Stimulated activated CD8-positive, alpha-beta memory T cell treated with anti-CD3 and anti-CD28 coated beads, Interleukin-4, amount 100 ng/mL, for 1 hour (primary cell): ENCODE measurements at places on chromosomes 7 and 10.

- no peak for DNase-seq
Observed at GRCh38 chr7:79934727-79935126, 199.9 kb upstream of the GNAI1 start.

DNA sequence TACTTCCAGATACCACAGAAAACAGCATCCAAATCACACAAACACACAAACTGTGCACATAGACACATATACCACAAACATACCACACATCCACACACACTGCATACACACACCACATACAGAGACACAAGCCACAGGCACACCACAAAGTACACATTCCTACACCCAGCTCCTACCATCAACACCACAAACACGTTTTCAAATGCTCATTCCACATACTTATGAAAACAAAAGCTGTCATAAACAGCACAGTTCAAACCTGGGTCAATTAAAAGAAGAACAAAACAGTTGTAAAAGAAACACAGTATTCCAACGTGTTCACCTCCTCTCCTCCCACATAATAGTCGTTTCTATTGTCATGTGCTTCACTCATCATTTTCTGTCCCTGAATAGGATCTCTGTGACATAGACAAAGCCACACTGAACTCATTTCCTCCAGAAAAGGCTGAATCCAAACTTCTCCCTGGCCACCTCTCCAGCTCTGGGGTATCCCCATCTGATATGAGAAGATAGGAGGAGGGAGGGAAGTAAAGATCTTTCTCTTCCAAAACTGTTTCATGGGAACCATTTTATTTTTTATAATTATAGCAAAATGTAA, 89.2 kb downstream of the CXCL12 start:
- DNase-seq, result no peak

DNA sequence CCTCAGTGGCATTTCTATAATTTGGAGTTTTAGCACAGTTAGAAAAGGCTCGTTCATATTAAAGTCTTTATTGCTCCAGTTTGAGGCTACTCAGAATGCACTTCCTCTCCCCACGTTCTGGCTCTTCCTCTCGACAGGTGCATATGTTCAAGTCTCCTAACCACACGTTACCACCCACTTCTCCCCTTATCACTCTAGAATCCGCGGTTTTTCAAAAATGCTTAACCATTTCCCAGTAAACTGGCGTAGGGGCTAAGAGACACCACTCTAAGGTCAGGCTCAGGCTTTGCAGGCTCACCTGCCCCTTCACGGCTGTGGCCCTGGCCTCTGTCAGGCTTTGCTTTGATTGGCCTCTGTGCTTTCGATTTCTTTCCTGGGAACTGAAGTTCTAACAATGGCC, 383.6 kb downstream of the GLRX3 start:
- DNase-seq, result no peak

DNA sequence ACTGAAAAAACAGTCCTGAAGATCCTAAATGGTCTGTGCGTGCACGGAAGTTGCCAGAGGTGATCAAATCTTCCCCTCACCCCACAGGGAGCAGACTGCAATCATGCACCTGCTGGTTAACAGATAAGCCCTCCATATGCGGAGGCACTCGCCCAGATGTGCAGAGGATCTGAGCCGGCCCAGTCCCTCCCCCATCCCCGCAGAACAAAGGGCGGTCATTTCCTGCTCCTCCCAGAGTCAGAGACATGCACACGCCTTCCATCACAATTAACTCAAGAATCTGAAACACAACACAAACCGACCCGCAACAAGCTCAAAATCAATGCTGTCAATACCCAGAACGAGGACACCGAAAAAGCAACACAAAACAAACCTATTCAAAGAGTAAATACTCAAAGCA, 24.2 kb downstream of the CRTAC1 start:
- DNase-seq, result no peak

DNA sequence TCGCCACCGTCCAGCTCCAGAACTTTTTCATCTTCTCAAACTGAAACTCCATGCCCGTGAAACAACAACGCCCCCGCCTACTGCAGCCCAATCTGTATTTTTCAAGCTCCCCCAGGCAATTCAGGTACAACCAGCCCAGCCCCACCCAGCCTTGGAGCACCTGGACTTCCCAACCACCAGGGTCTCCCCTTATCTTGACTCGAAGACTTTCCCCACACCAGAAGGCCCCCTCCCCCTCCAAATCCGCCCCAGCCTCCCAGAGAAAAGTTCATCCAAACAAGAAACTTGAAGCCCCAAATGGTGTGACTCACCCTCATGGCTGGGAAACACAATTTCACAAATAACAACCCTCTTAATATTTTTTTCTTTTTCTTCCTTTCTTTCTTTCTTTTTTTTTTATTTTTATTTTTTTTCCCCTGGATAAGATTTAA, 10.6 kb downstream of the ZCCHC24 start:
- no peak for DNase-seq

GRCh38 chr10:68208424-68209042, 23.4 kb downstream of the ATOH7 start:
- no peak for DNase-seq

- no peak for DNase-seq
Observed at GRCh38 chr7:122412883-122413282, 108.3 kb upstream of the FEZF1 start.

DNA sequence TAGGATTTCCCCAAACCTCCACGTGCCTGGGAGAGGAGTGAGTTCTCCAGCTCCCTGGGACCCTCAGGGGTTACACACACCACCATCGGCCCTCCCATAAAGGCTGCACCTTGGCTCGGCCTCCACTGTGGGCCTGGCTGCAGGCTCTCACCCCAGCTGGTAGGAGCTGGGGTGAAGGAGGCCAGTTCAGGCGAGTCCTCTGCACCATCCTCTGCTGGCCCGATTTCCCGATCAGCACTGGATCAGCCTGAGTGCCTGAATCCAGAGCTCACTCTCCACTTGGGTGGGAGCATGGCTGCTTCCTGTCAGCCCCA, 115.1 kb upstream of the RET start:
- no peak for DNase-seq

GRCh38 chr7:43791-44540, 148.4 kb upstream of the FAM20C start:
- no peak for DNase-seq

DNA sequence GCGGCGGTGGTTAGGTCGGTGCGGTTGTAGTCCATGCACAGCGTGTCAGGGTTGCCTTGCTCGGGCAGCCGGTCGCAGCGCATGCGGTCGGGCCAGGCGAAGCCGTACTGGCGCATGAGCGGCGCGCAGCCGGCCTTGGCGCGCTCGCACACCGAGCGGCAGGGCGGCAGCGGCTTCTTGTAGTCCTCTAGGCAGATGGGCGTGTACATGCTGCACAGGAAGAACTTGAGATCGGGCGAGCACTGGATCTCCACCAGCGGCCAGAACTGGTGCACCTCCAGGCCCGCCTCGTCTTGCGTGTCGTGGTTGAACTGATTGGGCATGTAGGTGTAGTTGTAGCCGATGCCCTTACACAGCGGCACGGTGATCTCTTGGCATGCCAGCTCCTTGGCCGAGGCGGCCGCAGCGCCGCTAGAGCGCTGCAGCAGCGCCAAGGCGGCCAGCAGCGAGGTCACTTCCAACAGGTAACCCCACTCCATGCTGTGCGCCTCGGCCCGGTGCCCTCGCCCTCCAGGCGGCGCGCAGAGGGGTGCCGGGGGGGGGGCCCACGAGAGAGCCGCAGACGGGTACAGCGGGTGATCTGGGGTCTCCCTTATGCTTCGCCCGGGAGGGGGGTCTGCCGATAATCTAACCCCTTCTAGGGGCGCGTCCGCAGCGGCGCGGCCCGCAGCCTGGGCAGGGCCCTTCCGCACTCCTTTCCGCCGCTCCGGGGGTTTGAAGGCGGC, 983 bp downstream of the FZD8 start:
- DNase-seq, result no peak

DNA sequence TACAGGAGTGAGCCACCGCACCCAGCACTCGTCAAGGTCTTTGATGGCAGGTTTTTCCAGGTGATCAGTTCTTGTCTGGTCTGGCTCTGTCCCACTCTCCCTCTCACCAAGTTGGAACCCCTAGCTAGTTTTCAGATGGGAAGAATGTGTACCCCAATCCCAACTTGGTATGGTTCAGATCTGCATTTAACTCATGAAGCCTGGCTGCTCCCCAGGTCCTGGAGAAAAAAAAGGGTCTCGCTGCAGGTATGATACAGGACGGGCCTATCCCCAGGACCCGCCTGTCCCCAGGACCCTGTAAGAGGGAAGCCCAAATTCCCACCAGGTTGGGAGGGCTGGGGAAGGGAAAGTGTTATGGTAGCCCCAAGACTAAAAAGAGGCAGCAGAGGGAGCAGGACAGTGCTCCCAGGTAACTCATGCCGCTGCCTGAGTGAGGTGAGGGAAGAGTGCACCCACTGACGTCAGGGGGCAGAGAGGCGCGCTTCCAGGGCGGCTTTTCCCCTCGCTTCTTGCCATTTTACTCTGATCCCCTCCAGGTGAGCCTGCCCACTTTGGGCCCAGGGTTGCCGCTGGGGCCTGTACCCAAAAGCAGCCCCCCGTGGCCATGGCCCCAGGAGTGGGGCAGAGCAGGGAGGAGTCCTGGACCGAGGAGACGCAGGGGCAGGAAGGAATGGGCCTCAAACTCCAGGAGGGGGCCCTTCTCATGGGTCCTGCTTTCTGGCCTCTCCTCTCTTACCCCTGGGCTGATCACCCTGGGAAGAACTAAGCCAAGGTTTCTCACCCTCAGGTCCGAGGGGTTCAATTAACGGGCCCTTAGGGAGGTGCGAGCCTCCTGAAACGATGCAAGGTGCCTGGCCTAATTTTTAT, 36.4 kb upstream of the SRRM3 start:
- no peak for DNase-seq

DNA sequence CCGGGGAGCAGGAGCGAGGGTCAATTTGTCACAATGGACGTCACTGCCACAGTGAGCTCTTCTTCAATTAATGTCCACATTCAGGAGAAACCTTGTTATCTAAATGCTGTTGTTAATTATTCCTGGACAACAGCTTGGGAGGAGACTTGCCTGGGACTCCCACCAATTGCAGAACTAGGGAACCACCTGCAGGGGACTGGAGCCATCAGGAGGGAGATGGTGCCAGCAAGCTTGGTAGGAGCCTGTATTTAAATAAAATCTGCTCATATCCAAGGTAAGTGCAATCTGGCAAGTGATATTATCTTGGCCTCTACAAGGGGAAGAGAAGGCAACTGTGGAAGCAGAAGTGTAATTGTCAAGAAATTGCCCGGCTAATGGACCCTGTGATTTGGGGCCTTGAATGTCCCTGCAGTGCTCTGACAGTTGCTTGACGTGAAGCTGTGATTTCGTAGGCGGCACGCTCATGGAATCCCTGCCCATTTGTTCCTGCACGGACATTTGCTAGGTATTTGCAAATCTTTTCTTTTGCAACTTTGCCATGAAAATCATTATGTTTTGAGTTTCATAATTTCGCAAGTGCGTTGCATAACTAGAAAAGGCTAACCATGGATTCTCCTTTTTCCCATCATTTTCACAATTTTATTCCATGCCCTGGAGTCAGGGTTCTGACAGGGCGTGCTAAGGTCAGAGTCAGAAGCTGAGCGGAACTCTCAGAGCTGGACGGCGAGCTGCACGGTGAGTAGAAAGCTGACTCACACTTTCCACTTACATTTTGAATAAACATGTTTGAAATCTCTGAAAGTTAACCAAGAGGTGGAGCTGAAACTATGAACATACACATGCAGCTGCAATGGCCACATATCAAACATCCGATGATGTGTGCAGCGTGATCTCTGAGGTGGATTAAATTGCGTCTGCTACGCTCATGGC, 84.9 kb upstream of the TCERG1L start:
- DNase-seq, result no peak

DNA sequence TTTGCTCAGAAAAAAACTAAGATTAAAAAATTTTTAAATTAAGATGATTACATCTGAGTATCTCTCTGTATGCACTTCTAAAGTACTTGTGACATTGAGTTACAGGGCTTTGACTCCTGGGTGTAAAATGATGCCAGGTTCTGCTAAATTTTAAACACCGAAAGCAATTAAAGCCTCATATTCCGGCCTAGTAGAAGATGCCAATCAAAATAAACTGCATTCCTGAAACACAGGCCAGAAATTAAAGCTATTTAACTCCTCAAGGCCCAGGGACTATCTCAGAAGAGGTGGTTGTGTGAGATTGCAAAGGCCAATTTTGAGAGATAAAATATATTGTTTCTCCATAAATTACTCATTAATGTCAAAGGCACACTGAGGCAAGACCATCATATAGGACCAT, 388.3 kb downstream of the KIF20B start:
- DNase-seq, result no peak

DNA sequence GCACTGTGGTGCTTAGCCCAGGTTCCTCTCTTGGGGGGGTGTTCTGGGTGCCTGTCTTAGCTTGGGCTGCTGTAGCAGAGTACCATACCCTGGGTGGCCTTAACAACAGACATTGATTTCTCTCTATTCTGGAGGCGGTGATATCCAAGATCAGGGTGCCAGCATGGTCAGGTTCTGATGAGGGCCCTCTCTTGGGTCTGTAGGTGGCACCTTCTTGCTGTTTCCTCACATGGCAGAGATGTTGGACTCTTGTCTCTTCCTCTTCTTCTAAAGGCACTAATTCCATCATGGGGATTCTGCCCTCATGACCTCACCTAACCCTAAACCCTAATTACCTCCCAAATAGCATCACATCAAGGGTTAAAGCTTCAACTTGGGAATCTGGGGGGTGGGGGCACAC, 19.9 kb upstream of the CRHR2 start:
- no peak for DNase-seq

DNA sequence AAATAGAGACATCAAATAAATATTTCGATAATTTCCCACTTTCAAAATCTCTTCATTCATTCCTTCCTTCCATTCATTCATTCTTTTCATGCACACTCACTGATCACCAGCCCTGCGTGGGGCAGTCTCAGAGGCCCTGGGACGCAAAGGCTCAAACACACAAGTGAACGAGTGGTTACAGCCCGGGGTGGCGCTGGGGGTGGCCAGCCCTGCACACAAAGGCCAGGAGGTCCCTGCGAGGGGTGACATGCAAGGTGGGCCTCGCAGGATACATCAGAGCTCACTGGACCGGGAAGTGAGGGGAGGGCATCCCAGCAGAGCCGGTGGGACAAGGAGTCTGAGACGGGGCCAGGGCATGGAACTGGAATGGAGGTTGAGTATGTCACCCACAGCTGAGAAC, 29.9 kb upstream of the TTYH3 start:
- no peak for DNase-seq

- no peak for DNase-seq
Observed at GRCh38 chr7:90903841-90904240, 307.7 kb downstream of the CDK14 start.
